ENCODE measurements at places on chromosomes 6 and 20. TPM values are rescaled to one million over a fixed set of nuclear protein-coding genes. Genes with fewer than 3 reads are reported as not detected.

- DNase-seq = no peak
Measured at GRCh38 chr6:55868771-55869479, 6.5 kb downstream of the BMP5 start.

TRPC4AP gene
- total RNA-seq = 83.0 TPM

ISM1 gene
- 0.21 TPM for total RNA-seq

FAM217A gene
- total RNA-seq = not detected

NPBWR2 gene
- not detected for total RNA-seq
